ENCODE measurements at places on chromosomes 11 and 22.

DNA sequence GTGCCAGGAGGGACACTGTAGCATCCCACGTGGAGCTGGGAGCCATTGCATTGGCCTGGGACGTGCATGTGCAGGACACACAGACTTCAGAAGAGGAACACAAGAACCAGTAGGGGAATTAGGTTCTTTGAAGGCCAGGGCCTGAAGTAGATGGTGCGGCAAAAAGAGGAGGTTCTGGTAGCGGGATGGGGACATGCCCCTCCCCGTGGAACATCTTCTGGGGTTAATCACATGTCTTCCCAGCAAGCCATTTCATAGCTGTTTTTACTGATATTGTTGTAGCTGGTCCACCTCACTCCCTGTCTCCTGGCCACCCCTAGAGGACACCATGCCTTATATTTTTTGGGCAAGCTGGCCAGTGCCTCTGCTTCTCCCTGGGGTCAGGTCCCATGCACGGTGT, 74.3 kb downstream of the SCN3B start:
- no peak for DNase-seq

DNA sequence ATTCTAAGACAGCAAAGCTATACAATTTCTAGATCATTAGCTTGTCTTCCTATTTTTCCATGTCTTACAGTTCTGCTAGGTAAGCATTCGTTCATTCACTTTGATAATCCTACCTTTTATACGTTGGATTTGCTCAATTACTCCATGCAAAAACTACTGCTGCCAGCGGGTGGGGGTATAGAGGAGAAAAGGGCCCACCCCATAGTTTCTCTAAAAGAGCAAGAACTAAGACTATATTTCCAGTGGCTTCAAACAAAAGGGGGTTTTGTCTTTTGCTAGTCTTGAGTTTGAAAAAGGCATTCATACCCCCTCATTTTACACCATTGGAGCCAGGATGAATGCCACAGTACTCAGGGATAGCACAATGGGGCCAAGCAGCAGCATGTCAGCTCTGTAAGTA, 155.7 kb downstream of the WT1 start:
- no peak for DNase-seq

DNA sequence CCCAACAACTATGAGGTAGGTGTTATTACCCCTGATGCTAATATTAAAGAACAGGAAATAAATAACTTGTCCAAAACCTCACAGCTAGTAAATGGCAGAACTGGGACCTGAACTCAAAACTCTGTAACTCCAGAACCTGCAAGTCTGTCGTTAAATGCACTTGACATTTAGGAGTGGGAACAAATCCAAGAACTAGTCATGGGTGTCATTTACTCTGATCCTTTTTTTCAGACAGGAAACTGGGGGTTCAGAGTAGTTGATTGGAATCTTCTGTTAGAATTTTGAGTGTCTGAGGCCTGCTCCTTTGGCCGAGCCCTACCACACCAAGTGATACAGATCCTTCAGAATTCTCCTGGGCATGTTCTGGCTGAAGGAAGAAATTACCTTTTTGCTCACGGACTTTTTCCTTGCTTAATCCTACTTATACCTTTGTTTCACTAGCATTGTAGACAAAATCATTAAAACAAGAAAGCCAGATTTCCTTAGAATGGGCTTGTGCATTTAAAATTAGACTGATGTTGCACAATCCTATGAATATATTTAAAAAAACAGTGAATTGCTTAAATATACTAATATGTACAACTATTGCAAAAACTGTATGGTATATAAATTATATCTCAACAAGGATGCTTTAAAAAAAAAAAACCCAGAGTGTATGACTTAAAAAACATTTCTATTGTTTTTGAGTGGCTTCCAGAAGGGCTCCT, 1.4 kb upstream of the YAP1 start:
- DNase-seq: no peak

DNA sequence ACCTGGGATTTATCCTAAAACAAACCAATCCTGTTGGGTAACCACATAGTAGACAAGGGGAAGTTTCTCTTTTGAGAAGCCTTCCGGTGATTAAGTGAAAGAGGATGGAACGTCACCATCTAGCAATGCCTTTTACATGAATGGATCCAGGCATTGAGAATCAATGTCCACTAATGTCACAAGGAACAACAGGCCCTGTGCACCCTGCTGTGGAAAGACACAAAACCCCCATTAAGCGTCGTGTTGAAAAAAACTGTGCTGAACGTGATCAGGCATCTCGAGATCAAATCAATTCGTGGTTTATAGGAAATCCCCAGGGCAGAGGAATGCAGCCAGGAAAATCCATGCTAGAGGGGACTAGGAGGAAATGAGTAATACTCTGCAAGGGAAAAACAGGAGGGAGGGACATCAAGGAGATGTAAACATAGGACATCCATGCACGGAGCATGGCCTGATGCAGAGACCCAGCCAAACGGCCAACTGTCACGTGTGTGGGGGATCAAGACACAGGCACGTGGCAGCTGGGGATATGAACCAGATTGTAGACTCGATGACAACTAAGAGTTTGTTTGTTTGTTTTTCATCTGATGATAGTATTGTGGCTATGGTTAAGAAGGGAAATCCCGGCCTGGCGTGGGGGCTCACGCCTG, 38.6 kb upstream of the CARS1 start:
- DNase-seq: no peak

GRCh38 chr22:22026157-22026831, 43.7 kb upstream of the TOP3B start:
- DNase-seq: no peak

GRCh38 chr22:48485149-48486133, 1342.2 kb downstream of the BRD1 start:
- no peak for DNase-seq

DNA sequence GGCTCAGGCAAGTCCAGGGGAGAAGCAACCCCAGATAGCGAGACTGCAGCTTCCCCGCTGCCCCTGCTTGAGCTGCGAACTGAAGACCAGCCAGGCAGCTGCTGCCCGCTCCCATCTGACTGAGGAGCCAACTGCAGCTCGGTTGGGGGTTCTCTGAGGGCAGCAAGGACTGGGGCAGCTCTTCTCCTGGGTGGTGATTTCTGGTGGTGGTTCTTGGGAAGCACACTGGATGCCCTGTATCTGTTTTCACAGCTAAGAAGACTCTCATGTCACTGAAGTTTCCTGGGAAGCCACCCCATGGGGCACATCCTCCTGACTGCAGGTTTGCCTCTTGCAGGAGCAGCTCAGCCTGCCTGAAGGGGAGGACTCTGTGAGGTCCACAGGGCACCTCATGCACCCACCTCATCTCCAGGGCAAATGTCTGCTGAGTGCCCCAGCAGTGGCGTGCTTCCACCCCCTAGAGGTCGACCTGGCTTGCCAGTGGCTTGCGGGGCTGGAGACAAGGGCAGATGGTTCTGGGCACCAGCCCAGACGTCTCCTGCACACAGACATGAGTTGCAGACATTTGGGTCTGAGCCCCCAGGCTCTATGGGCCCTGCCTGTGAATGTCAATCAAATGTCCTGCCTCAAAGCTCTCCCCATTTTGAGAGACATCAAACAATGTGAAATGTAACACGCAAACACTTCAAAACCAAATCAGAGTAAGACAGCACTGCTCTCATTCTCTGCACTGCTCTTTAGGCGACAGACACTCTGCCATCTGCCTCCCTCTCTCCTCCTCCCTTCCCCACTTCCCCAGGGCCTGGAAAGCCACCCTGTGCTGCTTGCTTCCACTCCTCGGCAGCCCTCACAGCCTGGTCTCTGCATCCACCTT, 800.9 kb downstream of the BRD1 start:
- no peak for DNase-seq

DNA sequence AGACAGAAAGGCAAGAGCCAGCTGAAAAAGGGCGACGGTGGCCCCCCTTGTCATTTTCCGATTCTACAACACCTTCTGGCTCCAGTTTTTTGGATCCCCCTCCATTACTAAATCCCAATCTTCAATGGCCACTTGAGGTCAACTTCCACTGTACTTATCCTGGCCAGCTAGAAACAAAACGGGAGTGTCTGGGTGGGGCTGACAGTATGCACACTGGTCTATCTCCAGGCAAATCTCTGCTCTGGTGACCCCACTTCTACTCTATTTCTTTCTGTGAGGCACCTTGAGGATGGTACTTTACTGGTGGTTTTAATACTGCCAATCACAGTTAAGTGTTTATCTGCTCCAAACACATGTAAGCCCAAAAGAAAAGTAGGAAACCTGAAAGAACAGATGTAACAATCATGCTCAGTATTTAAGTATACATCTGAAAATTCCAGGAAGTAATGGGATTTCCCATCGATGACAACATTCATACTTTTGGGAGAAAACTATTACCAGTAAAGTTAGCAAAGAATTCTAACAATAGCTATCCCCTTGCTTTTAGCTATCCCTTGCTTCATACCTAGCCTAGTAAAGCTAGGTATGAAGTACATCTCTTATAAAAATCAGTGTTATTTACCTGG, 16.0 kb downstream of the CDON start:
- DNase-seq: no peak

DNA sequence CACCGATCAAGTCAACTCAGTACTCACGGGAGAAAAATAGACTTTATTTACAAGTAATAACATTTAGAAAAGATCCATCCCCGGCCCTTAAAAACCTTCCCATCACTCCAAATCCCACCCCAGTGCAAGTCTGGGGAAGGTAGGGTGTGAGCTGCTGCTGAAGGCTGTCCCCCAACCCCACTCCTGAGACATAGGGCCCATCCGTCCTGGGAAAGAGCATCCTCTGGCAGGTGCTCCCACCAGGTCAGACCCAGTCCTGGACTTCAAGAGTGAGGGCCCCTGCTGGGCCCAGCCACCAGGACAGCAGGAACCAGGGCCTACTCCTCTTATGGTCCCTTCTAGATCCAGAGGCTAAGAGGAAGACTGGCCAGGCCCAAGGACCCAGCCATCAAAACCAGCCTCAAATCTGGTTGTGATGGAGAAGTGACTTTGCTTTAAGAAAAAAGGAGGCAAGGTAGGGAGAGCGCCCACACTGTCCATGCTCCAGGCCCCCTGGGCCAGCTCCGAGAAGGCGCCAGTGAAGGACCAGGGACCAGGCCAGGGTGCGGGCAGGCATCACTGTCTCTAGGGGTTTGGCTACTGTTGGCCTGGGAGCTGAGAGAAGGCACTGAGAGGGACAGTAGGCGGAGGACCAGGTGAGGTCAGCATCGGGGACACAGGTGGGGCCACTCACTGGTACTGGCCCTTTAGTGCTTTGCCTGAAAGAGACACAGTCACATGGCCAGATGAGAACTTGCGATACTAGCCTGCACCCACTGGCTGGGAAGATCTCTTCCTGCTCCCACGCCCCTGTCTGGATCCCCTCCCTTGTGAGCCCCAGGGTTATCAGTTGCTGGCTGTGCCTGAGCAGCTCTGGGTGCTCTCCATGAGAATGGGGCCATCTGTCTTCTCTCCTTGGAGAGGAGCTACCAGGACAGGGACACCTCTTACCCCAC, 4.4 kb downstream of the IL18BP start:
- DNase-seq: no peak

DNA sequence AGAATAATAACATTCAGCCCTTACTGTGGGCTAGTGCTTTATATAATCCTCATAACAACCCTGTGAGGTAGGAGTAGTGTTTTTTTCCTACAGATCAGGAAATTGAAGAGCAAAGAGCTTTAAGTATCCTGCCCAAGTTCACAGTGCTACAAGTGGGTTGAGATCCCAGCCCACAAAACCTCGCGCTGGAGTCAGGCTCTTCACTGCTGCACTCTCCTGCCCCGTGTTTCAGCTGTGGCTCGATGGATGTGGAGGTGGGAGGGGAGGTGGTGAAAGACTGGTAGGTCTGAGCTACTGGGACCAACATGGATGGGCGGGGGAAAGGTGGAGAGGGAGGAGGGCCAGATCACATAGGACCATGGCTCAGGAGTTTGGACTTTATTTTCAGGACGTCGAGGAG, 6.1 kb downstream of the ZNF408 start:
- DNase-seq: no peak

GRCh38 chr22:42022162-42022847, 23.7 kb downstream of the WBP2NL start:
- no peak for DNase-seq

DNA sequence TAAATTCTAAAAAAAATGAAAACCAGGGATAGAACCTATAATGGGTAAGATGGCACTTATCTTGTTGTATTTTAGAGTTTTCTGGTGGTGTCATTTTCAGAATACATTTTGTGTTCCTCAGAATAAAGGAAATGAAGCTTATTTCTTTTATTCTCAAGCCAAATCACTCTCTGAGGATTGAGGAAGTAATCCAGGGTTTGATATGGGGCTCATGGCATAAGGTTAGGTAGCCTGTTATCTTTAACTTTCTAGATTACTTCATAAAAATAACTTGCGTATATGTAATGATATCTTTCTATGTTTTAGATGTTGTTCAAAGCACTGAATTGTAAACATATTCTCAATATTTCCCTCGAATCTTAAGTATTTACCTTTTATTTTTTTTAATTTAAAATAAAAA, 33.5 kb downstream of the PDE3B start:
- DNase-seq: no peak

- DNase-seq: no peak
Measured at GRCh38 chr11:69718147-69718546, 14.3 kb upstream of the FGF19 start.

- DNase-seq: no peak
Measured at GRCh38 chr22:48941903-48942575, 885.6 kb downstream of the BRD1 start.

Measured in activated CD4-positive, alpha-beta T cell treated with anti-CD3 and anti-CD28 coated beads for 4 hours (primary cell).